GDM1 (cell line): ENCODE measurements at places on chromosomes 4 and X.
A peak's percentile ranks its signal among the peaks of the same experiment; 100 is the strongest.

DNA sequence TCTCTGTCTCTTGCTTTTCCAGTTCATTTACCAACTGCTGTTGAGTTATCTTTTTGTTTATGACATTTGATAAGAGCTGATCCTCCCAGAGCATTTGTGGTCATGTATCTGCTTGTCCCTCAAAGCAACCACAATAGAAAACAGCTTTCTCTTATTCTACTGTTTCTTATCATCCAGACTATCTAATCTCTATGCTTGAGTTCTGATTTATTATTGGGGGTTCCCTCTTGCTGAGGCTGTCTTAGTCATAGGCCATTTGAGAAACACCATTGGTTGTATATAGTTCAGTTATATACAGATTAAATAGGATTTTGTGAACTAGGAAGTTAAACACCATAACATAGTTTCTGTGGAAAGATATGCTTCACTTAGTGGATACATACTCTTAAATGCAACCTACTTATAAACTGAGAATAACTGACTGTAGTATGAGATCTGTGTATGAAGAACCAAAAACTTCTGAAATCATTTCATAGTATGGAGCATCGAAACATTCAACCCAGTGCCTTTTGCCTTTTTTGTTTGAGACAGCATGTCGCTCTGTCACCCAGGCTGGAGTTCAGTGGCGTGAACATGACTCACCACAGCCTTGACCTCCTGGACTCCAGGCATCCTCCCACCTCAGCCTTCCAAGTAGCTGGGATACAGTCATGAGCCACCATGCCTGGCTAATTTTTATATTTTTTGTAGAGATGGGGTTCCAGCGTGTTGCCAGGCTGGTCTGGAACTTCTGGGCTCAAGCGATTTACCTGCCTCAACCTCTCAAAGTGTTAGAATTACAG, 75.8 kb downstream of the STIM2 start:
- no peak for DNase-seq

DNA sequence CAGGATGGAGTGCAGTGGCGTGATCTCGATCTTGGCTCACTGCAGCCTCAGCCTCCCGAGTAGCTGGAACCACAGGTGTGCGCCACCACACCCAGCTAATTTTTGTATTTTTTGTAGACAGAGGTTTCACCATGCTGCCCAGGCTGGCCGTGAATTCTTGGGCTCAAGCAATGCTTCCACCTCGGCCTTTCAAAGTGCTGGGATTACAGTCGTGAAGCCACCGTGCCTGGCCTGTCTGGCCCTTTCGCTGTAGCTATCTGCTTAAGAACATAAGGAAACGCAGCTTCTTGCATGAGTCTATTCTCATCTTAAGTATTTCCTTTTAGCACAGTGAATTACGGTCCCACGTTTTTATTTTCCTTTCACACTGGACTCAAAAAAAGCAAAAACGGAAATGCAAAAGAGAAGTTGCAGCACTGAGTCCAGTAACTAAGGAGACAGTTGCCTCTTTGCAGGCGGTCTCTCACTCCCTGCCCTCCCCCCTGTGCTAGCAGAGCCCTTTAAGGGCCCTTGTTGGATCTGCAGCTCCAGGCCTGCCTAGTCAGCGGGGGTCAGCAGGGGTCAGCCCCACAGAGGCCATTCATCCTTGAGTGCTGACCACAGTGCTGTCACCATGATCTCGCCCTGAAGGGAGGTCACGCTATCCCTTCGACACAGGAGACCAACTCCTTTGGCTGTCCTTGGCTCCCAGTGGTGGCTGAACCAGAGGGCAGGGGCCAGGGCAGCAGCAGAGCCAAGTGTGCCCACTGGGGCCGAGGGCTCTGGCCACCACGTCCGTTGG, 21.8 kb upstream of the TBC1D14 start:
- peak; percentile 63 for DNase-seq

- DNase-seq: no peak
Measured at GRCh38 chr4:17577665-17578481, 875 bp downstream of the LAP3 start.

DNA sequence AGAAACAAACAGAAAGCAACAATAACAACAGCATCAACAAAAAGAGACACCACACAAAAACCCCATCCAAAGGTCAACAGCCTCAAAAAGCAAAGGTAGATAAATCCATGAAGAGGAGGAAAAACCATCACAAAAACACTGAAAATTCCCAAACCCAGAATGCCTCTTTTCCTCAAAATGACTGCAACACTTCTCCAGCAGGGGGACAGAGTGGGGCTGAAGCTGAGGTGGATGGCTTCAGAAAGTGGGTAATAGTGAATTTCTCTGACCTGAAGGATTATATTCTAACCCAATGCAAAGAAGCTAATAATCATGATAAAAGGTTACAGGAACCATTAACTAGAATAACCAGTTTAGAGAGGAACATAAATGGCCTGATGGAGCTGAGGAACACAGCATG, 888.2 kb downstream of the RAB28 start:
- no peak for DNase-seq

GRCh38 chrX:133475953-133476352, 60.7 kb upstream of the GPC4 start:
- DNase-seq: no peak

DNA sequence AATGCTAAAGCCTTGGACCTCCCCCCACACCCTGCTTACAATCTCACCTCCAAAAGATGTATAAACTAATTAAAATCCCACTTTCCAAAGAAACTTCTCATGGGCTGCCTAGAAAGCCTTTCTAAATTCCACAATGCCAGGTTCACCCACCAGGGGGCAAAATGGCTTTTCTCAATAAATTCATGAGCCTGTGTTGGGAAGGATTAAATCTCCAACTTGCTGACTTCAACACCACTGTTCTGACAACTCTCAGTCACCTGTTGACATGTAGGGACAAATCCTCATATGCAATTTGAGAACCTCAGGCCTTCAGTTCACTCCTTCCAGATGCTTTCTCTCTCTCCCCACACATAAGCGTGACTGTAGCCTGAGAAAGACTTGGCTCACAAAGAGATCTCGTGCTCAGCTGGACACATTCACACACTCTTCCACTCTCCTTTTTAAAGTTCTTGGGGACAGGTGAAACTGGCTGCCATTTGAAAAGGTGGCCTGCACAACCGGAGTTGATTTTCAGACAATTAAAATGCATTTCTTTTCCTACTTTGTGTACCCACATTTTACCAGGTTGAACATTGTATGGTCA, 88.6 kb upstream of the PRPS2 start:
- DNase-seq: no peak

GRCh38 chr4:64340218-64341110, 68.8 kb downstream of the TECRL start:
- DNase-seq: no peak

GRCh38 chr4:184937030-184937710, 81.1 kb upstream of the HELT start:
- DNase-seq: no peak

DNA sequence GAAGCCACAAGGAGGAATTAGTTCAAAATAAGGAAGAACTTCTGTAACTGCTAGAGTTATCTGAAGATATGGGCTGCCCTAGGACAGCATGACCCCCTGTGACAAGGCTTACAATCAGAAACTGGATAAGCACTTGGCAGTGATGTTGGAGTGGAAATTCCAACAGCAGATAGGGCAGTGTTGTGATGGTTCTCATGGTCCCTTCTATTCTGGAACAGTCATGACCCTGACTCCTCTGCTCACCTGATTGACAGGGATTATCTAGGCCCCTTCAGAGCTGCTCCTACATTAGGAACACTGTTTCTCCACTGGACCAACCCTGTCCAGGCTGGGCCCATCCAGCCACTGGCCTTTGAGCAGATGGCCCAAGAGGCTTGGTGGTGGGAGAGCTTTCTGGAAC, 17.9 kb downstream of the NALF2 start:
- DNase-seq: no peak

GRCh38 chrX:69948276-69948797, 101.4 kb downstream of the AWAT2 start:
- DNase-seq: no peak

DNA sequence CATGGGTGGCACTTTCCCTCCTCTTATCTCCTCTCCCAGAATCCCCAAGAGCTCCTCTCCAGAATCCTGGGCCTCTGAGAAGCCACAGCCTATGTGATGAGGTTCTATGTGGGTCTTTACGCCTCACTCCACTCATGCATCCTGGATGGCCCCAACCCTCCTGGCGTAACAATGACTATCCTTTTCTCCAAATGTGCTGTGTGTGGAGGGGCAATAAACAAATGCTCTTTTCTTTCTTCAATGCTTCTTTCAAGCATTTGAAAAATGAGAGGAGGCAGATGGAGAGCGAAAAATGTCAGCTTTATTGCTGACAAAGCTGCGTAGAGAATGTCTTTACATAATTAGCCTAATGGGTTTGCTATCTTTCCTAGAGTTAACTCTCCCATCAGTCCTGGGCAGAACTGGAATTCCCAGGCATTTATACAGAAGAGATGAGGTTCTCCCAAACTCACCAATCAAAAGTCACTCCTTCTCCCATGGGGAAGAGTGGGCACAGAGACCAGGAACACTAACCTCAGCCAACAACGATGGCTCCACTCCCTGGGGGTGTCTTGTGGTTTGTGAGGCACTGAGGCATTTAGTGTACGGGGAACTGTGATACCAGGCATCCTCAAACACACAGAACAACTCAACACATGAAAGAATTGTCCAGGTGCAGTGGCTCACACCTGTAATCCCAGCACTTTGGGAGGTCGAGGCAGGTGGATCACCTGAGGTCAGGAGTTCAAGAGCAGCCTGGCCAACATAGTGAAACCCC, 118.9 kb upstream of the SLC34A2 start:
- no peak for DNase-seq

DNA sequence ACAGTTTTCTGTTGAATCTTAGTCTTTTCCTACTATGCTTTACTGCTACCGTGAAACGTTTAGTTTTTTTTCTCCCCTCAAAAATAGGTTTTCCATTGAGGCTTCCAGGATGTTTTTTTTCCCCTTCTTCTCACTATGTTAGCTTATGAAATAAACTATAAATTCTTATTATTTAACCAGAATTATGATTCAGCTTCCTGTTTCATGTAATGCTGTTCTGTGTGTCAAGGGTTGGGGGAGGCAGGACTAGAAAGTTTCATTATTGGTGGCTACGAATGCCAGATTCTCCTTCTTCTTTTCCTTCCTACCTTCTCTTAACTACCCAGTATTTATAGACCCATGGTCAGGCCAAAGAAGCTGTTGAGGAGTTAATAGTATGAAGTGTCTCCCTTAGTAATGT, 11.8 kb downstream of the CLCN5 start:
- no peak for DNase-seq

DNA sequence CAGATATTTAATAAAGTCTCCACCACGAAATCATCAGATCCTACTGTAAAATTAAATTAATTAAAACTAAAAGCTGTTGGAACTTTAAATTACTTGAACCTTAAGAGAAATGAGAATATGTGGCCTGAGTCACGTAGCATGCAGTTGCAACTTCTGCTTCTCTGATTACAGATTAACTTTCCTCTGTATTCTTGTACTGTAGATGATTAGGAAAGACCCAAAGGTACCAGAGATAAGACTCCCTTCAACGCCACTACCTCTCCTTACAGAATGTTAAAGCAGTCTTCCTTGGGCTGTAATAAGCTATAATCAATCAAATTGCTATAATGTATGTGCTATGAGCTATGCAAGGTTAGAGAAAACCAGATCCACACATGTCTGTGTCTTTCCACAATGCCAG, 47.9 kb downstream of the FAM13A start:
- DNase-seq: no peak

DNA sequence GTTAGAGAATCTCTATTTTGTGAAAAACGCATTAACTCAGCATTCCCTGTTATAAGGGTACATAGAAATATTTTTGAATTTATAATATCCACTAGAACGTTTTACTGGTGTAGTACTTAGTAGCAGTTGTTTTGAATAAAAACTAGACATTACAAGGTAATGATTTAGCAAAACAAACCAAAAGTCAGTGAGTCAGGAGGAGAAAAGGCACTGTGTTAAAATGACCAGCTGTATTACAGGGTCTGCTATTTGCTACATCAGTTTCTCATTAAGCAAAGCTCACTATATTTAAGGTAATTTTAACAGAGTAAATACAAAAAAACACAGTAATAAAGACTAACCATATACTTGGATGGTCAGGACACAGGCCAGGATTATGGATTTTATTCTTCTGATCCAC, 152.8 kb downstream of the RASL11B start:
- no peak for DNase-seq

GRCh38 chr4:158599765-158600498, 71.8 kb downstream of the C4orf46 start:
- no peak for DNase-seq
